NK-92 treated with Interleukin-12 subunit alpha and Interleukin-12 subunit beta, amount 100 ng/mL, for 24 hours (cell line): ENCODE measurements at places on chromosomes 7 and 10.

GRCh38 chr7:27141923-27142579 is 1.4 kb downstream of the HOXA5 start:
- DNase-seq = no peak

DNA sequence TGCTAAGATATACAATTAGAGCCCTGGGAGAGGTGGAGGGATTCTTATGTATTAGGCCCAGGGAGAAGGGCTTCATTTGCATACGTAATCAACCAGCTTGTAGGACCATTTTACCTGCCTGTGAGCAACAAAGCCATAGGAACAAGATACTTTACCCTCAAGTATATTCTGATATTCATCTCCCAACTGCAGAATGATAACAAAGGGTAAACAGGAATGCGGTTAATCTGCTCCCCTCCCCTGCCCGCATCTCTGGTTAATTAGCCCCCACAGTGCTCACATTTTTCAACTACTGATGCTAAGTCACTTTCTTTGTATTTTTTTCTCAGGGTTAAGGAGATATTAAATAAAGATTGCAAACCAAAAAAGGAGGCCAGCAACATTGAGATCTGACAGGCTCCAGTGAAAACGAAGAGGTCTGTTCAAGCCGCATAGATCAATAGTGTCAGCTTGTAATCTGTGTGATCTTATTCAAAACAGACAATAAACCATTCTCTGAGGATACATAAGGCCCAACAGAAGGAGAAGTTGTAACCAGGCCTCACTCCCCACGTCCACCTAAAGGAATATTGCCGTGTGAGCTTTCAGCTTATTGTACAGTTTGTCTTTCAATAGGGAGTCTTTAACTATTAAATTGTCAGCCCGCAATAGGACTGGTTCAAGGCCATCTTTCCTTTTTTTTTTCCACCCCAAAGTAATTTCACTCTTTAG is 203.4 kb downstream of the RAPGEF5 start:
- no peak for DNase-seq

- no peak for DNase-seq
Measured at GRCh38 chr7:5429857-5430611, 6.4 kb upstream of the TNRC18 start.

DNA sequence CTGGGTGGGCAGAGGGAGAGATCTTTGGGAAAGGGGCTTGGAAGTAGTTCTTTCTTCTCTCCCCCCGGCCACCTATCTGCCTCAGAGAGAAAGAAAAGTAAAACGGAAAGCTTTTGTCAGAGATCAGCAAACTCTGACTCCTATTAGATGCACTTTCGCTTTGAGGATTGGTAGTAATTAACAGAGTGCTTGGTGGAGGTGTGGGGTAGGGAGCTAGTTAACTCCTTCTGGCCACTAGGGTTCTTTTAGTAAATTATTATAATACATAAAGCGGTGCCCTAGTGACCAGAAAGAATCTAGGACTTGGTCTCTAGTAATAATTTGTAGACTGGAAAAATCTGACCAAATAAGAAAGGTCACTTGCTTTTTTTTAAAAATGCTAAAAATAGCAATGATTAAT is 54.6 kb downstream of the CPVL start:
- DNase-seq = peak; percentile 7

GRCh38 chr10:58179238-58179637 is 88.5 kb downstream of the IPMK start:
- no peak for DNase-seq

DNA sequence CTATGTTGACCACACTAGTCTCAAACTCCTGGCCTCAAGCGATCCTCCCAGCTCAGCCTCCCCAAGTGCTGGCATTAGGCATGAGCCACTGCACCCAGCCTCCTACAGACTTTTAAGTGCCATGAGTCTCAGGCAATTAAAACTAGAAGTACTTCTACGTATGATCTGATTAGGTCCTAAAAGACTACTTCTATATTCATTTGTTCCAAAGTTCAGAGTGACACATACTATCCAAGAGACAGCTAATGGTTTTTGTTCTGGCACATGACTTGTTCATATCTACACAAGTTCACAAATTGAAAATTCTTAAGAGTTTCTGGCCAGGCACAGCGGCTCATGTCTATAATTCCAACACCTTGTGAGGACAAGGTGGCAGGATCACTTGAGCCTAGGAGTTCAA is 11.7 kb downstream of the ARHGAP19 start:
- no peak for DNase-seq

DNA sequence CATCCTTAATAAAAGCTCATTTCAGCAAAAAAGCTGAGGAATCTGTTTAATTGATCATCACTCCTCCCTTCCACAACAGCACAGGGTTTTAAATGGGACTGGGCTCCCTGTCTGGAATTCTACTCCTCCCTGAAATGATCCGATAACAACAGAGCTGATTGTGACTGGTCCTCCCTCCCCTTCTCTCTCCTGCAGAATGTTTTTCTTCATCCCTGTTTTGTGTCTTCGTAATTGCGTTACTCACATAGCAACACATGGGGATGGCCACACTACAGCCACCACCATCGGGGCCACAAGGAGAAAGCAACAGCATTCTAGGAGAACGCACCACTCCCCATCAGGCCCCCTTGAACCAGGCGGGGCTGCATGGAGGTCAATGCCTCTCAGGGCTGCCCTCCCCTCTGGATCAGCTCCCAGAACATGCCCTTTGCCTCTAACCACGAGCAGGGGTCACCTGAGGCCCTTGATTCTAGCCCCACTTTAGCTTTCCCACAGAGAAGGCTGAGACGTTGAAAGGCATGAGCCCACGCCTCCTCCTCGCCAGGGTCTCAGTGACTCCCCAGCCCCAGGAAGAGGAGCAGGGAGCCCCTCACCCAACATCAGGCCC is 152.6 kb downstream of the PLXNA4 start:
- no peak for DNase-seq

DNA sequence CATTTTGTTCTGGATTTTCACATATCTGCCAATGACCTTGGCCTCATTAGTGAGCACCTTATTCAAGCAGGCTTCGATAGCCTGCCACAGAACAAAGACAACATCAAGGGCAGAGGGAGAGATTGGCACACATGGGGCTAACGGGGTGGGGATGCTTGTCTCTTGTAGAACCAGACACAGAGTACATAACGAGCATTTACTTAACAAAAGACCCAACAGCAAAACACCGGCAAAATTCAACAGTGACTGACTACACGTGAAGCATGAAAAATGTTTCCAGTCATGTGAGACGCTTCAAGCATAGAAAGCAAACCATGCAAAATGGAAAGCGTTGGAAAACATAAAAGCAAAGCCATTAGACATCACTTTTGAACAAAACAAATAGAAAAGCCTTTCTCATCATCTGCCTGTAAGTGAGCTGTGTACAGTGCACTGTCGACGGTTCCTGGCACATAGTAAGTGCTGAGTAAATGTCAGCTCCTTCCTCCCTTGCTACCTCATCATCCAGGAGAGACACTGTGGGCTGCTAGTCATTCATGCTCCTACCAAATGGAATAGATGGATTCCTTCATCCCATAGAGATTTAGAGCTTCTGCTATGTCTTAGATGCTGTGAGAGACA is 134.4 kb upstream of the AGK start:
- no peak for DNase-seq

- DNase-seq = no peak
Measured at GRCh38 chr7:110373859-110374258, 717.1 kb upstream of the LRRN3 start.

DNA sequence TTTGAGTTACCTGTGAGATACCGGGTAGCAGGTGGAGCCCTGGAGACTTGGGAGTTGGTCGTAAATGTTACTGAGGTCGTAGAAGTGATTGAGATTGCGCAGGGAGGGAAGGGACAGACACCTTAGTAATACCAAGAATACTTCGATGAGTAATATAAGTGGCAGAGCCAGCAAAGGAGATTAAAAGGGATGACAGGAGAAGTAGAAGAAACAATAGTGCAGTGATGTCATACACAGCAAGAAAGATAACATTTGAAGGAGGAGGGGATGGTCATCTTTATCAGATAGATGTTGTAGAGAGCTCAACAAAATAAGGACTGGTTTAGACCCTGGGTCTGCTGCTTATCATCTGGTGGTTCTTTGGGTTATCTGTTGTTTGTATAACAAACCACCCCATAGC is 5.0 kb downstream of the BCCIP start:
- DNase-seq = no peak

DNA sequence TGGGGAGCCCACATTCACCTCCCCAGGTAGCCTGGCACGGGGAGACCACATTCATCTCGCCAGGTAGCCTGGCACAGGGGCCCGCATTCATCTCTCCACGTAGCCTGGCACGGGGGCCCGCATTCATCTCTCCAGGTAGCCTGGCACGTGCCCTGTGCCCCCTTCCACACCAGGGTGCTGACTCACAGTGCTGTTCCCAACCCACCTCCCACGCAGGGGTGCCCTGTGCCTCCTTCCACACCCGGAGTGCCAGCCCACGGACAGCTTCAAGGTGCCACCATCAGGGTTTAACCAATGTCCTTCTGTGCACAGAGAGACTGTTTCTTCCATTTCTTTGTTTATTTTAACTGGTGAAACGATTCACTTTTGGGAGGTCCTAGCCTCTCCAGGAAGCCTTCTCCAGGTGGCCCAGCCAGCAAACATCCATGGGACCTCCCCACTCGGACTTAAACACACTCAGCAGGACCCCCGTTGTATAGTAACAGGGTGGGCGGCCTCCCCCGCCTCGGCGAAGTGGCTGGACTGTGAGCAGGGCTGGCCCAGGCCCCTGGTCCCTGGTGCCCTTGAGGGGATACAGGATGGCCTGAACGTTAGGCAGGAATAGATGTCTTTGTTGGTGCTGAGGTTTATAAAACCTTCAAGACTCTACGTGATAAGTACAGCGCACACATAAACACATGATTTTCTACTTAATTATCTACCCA is 41.1 kb upstream of the FOXL3 start:
- DNase-seq = no peak

DNA sequence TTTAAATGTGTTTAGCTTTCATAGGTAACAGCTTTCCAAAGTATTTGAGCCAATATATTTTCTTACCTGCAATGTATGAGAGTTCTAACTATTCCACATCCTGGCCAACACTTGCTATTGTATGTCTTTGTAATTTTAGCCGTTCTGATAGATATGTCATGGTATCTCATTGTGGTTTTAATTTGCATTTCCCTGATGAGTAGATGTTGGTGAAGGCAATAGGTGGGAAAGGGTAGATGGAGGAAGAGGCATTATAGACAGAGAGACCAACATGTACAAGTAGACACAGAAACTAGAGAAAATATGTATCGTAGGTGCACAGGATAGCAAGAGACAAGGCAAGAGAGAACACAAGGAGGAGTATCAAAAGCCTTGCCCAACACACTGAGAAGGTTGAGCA is 54.8 kb upstream of the CCDC71L start:
- DNase-seq = no peak

DNA sequence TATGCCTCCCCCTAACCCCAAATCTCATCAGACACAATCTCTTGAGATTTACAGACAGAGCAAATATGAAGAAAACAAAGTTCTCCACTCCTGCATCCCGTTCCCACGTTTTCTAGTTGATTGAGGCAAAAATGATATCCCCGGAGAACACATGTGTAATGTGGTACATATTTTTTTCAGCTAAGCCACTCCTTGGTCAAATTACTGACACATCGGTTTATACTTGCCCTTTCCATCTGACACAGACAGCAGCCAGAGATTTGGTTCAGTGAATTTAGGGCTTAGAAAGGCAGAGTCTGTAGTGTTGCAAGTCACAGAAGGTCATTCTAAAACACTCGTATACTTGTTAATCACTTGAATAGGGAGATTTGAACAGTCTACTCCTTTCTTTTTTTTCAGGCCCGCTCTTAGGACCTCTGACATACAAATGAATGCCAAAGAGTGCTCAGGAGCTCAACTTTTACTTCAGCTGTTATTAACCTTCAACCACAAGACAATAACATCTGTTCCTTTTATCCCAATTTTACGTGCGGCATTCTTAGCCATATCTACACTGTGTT is 1.8 kb upstream of the DDX50 start:
- DNase-seq = no peak

GRCh38 chr7:102284891-102285539 is 1.7 kb upstream of the SH2B2 start:
- no peak for DNase-seq
